ENCODE measurements at places on chromosomes 7 and 10. TPM values are rescaled to one million over a fixed set of nuclear protein-coding genes. Genes with fewer than 3 reads are reported as not detected.
A peak's percentile ranks its signal among the peaks of the same experiment; 100 is the strongest.

- no peaks in the 10 kb centered on the region for H3K36me3 ChIP-seq
- H3K27ac ChIP-seq, result no peak overlapping the region
- no peak overlapping the region for H3K4me3 ChIP-seq
- H3K4me1 ChIP-seq, result no peaks in the 10 kb centered on the region
- H3K27me3 ChIP-seq, result peaks cover 13% of the 10 kb centered on the region
Measured at GRCh38 chr10:123538401-123539320, 127.5 kb upstream of the GPR26 start.

DNA sequence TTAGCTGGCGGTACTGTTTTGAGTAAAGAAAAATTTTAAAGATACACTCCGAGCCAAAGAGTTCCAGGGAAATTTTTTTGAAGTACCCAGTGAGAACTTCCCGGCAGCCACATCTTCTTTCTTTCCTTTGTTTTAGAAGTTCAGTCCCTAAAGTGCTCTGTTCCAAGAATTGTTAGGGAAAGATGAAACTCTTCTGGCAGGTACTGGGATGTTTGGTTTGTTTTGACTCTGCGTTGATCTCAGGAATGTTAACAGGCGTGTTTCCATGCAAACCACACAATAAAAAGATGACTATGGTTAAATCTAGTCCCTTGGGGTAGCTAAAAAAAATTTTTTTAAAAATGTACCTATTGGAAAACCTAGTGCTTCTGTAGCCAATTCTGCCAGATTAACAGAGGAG, 224.7 kb upstream of the PHYHIPL start:
- no peaks in the 10 kb centered on the region for H3K36me3 ChIP-seq
- no peaks in the 10 kb centered on the region for H3K27me3 ChIP-seq
- no peak overlapping the region for H3K27ac ChIP-seq
- DNase-seq, result no peak
- H3K4me3 ChIP-seq, result no peak overlapping the region

GRCh38 chr7:37497576-37497975, 48.9 kb upstream of the ELMO1 start:
- H3K27me3 ChIP-seq, result peaks cover 1% of the 10 kb centered on the region
- no peak for DNase-seq
- no peak overlapping the region for H3K27ac ChIP-seq
- no peaks in the 10 kb centered on the region for H3K36me3 ChIP-seq
- H3K4me1 ChIP-seq, result peaks cover 5% of the 10 kb centered on the region

GRCh38 chr10:126684171-126684745, 13.8 kb upstream of the C10orf90 start:
- H3K4me3 ChIP-seq, result no peak overlapping the region
- H3K27ac ChIP-seq, result no peak overlapping the region
- no peaks in the 10 kb centered on the region for H3K36me3 ChIP-seq
- no peak for DNase-seq
- H3K27me3 ChIP-seq, result no peaks in the 10 kb centered on the region

DNA sequence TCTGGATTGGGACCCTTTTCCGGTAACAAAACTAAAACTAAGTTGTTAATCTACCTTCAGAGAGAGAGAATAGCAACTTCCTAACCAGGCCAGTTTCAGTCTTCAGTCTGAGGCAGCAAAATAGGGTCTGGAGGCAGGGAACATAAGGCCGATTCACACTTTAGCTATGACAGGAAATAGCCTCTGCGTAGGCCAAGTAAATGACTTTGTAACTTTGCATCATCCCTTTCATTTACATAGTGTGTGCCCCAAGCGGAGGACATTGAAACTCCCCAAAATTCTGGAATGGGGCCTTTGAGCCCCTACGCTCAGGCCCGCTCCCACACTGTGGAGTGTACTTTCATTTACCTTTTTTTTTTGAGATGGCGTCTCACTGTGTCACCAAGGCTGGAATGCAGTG, 1.7 kb upstream of the UPP1 start:
- peaks cover 31% of the 10 kb centered on the region for H3K36me3 ChIP-seq
- H3K27ac ChIP-seq, result peak overlapping the region; percentile 96
- peak overlapping the region; percentile 79 for H3K4me3 ChIP-seq

DNA sequence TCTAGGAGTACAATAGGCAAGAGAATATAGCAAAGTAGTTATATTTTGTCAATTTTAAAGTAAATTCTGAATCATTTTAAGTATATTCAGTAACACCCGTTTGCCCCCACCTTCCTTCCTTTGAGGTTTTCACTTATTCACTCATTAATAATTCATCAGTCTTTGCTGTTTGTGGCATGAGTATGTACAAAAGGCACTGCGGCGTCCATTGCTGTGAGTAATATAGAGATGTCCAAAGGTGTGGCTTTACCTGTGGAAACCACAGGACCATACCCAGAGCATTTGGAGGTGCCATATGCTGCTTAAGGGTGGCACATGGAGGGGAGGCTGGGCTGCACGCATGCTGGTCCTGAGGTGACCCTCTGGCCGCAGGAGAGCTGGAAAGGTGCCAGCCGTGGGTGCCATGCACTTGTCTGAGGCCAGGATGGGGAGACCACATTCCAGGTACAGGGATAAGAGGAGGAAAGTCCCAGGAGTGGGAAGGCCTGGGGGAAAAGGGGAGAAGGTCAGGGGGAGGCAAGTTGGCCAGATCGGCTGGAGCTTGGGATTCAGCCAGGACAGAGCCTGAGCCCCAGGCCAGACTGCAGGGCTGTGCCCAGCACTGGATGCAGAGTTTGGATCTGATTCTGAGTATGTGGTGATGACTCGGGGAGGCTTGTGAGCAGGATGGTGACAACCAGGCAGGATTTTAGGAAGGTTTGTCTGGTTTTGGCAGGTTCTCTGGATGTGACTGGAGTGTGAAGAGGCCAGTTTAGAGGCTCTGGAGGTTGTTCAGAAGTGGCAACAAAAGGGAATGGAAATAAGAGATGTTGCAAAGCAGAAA, 223.4 kb downstream of the MGMT start:
- H3K4me1 ChIP-seq, result no peaks in the 10 kb centered on the region
- no peaks in the 10 kb centered on the region for H3K36me3 ChIP-seq
- DNase-seq, result no peak

- no peak overlapping the region for H3K4me3 ChIP-seq
- peaks cover 86% of the 10 kb centered on the region for H3K36me3 ChIP-seq
- H3K4me1 ChIP-seq, result peaks cover 64% of the 10 kb centered on the region
- H3K27ac ChIP-seq, result peak overlapping the region; percentile 56
- no peaks in the 10 kb centered on the region for H3K27me3 ChIP-seq
Measured at GRCh38 chr10:62067560-62067959, 166.1 kb downstream of the ARID5B start.

DNA sequence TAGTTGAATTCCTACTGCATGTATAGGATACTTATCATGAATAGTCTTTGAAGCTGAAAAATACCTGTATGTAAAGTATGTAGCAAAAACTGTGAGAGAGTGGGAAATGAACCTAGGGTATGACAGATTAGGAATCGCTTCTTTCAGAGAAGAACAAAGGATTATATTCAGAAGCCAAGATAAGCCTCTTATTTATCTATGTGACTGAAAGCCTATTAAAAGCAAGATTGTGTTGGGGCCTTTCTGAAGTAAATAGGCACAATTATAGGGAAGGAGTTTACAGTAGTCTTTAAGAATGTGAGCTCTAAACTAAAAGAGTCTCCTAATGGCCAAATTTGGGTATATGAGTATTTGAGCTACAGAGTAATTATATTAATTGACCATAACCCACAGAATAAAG, 102.1 kb downstream of the MTERF1 start:
- H3K4me3 ChIP-seq, result no peak overlapping the region
- no peaks in the 10 kb centered on the region for H3K36me3 ChIP-seq
- no peak overlapping the region for H3K27ac ChIP-seq

GRCh38 chr10:69045441-69046300, 42.2 kb upstream of the SRGN start:
- DNase-seq, result peak; percentile 83
- H3K36me3 ChIP-seq, result no peaks in the 10 kb centered on the region
- H3K27me3 ChIP-seq, result no peaks in the 10 kb centered on the region
- peaks cover 43% of the 10 kb centered on the region for H3K4me1 ChIP-seq
- H3K27ac ChIP-seq, result peak overlapping the region; percentile 99
- peak overlapping the region; percentile 73 for H3K4me3 ChIP-seq

GRCh38 chr10:116312548-116312947, 11.7 kb upstream of the CCDC172 start:
- no peak for DNase-seq
- H3K4me1 ChIP-seq, result no peaks in the 10 kb centered on the region
- H3K27ac ChIP-seq, result no peak overlapping the region
- H3K36me3 ChIP-seq, result no peaks in the 10 kb centered on the region

GRCh38 chr10:43197834-43198681, 59.8 kb downstream of the CSGALNACT2 start:
- no peaks in the 10 kb centered on the region for H3K27me3 ChIP-seq
- H3K4me3 ChIP-seq, result no peak overlapping the region
- DNase-seq, result peak; percentile 72
- no peaks in the 10 kb centered on the region for H3K36me3 ChIP-seq
- H3K27ac ChIP-seq, result no peak overlapping the region
- H3K4me1 ChIP-seq, result peaks cover 4% of the 10 kb centered on the region

DNA sequence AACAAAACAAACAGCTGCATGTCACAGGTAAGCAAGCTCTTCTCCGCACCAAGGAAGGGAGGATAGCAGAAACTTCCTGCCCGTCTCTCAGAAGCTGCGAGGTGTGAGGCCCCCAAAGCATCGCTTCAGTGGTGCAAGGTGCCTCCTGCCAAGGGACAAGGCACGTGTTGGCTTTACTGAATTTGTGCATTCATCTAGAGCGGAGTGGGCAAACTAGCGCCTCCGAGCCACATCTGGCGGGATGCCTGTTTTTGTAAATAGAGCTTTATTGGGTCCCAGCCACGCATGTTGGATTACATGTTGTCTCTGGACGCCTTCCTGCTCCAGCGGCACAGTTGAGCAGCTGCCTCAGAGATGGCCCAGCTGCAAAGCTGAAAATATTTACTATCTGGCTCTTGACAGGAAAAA, 27.7 kb downstream of the PHYH start:
- H3K27me3 ChIP-seq, result no peaks in the 10 kb centered on the region
- DNase-seq, result no peak
- H3K27ac ChIP-seq, result no peak overlapping the region
- no peak overlapping the region for H3K4me3 ChIP-seq
- H3K36me3 ChIP-seq, result no peaks in the 10 kb centered on the region
- peaks cover 4% of the 10 kb centered on the region for H3K4me1 ChIP-seq

DNA sequence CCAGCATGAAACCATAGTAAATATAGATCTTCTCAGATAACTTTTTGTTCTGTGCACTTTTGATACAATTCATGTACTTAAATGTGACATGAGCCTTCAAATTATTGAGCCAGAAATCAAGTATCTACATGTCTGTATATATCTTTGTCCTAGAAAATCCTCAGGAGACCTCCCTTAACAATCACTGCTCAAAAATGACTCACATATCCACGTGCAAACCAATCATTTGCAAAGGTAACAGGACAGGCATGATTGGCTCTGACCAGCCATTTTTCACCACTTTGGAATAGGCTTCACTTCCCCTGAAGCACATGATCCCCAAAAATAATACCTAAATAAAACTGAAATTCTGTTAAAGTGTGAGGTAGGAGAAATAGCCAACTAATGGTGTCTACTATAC, 902.5 kb downstream of the PCDH15 start:
- no peak overlapping the region for H3K4me3 ChIP-seq
- H3K4me1 ChIP-seq, result no peaks in the 10 kb centered on the region
- H3K27ac ChIP-seq, result no peak overlapping the region
- DNase-seq, result no peak

DNA sequence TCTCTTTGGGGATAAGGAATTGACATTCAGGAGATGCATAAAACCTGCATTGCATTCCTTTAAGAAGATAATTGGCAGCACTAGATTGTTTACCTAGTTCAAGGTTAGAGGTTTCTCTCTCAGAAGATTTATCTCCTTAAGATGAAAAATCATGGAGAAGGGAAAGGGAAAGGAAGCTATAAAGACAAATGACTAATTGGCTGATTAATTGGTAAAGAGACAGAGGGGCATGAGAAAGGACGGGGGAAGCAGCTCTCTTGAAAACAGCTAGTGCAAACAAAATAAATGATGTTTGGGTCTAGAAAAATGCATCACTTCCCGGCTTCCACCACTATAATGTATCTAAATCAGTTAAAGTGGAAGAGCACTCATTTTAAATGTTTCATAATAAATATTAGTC, 941.2 kb downstream of the XPNPEP1 start:
- DNase-seq, result no peak
- no peak overlapping the region for H3K27ac ChIP-seq
- H3K27me3 ChIP-seq, result no peaks in the 10 kb centered on the region

DNA sequence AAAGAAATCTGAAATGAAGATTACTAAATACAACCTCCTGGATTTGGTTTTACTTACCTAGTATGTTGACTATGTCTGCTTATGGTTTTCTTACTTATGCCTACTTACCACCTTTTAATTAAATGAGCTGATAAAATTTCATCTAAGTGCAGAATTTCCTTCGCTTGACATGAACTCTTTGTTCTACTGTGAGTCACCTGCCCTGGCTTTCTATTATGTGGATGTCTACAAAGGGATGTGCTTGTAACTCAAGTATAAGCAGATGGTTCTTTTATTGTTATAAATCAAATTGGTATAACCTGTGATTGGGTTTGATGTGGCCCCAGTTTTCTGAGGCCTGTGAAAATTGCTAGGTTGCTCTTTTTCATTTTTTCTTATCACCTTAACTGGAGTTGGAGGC, 389.1 kb upstream of the ANKRD30A start:
- no peaks in the 10 kb centered on the region for H3K4me1 ChIP-seq
- no peaks in the 10 kb centered on the region for H3K36me3 ChIP-seq
- no peak for DNase-seq
- H3K27ac ChIP-seq, result no peak overlapping the region

- peaks cover 62% of the 10 kb centered on the region for H3K4me1 ChIP-seq
- no peaks in the 10 kb centered on the region for H3K27me3 ChIP-seq
- peaks cover 45% of the 10 kb centered on the region for H3K36me3 ChIP-seq
Measured at GRCh38 chr7:155752756-155753445, 59.4 kb downstream of the SHH start.

DNA sequence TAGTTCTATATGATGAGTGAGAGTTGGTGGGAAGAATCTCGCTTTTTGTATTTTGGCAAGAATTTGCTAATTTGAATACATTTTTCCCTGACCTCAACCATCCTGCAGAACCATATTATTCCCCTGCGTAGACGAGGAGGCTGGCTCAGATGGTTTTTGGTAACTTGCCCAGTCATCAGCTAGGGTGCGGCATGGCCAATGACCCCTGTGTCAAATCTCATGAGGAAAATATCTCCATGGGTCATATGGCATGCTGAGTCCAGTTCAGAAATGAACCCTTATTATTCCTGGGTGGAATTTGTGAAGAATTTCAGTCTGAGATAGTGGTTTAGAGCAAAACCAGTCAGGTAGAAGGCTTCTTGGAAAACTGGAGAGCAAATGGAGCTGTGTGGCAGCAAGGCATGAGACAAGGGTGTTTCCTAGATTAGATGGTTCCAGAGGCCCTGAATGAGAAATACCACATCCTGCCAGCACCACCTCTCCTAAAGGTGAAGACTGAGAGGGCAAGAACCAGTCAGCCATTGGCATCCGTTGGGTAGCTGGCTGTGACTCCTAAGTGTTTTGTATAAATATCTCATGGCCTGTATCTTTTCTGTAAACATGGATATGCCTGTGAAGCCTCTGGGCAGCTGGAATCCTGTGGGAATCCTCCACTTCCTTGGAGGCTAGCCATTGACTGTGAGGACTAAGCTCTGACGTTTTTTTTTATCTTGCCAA, 5.8 kb upstream of the UPP1 start:
- peaks cover 47% of the 10 kb centered on the region for H3K4me1 ChIP-seq
- peaks cover 6% of the 10 kb centered on the region for H3K36me3 ChIP-seq
- H3K4me3 ChIP-seq, result peak overlapping the region; percentile 37
- DNase-seq, result peak; percentile 75
- H3K27ac ChIP-seq, result peak overlapping the region; percentile 14
- H3K27me3 ChIP-seq, result no peaks in the 10 kb centered on the region

ARHGEF5 gene
- 9.4 TPM for total RNA-seq

ASZ1 gene
- not detected for total RNA-seq

LBX1 gene
- total RNA-seq, result not detected

Data from activated CD4-positive, alpha-beta T cell treated with anti-CD3 and anti-CD28 coated beads, Interleukin-2, amount 10 ng/mL, durations not matched to agents 24 days and 14 days (primary cell).